RKO (cell line): ENCODE measurements at places on chromosomes 4 and X.

DNA sequence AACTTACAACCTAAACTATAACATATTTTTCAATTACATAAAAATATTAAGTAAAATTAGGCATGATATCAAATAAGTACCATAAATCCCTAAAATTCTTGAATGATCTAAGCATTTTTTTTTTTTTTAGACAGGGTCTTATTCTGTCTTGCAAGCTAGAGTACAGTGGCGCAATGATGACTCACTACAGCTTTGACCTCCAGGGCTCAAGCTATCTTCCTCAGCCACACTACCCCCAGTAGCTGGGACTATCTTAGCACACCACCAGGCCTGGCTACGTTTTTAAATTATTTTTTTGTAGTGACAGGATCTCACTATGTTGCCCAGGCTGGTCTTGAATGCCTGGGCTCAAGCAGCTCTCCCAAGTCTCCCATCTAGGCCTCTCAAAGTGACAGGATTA lies 1042.3 kb downstream of the FSTL5 start:
- no peak for DNase-seq

- DNase-seq: no peak
Observed at GRCh38 chr4:114636192-114636935, 37.8 kb downstream of the UGT8 start.

DNA sequence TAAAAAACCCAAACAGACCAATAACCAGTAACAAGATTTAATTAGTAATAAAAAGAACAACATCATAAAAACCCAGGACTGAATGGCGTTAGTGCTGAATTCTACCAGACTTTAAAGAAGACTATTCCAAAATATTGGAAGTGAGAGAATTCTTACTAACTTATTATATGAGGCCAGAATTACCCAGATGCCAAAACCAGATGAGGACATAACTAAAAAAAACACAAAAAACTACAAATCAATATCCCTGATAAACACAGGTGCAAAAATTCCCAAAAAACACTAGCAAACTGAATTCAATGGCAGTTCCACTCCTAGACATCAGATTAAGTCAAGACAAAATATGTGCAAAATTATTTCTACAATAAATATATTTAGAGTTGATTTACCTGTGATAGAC lies 400.1 kb upstream of the PABPC4L start:
- DNase-seq: no peak

- no peak for DNase-seq
Observed at GRCh38 chrX:126456136-126456535, 96.5 kb downstream of the DCAF12L1 start.

- no peak for DNase-seq
Observed at GRCh38 chrX:18956303-18957032, 27.4 kb downstream of the PHKA2 start.

DNA sequence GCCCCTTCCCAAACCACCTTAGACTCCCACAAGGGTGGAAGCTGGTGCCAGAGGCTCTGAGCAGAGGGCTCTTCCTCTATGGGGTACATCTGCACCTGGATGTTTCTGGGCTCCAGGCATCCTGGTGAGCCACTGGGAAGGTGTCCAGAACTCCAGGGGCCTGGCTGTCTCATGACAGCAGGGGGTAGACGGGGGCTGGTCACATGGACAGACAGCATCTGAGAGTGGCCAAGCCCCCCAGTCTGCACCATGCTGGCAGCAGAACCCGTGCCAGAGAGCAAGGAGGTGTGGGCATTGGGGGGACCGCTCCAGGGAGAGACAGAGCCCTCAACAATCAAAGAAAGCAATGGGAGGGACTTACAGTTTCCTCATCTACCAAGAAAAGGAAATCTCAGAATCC lies 39.5 kb downstream of the ZFYVE28 start:
- DNase-seq: no peak

- no peak for DNase-seq
Observed at GRCh38 chr4:101102114-101102742, 245.1 kb downstream of the PPP3CA start.

DNA sequence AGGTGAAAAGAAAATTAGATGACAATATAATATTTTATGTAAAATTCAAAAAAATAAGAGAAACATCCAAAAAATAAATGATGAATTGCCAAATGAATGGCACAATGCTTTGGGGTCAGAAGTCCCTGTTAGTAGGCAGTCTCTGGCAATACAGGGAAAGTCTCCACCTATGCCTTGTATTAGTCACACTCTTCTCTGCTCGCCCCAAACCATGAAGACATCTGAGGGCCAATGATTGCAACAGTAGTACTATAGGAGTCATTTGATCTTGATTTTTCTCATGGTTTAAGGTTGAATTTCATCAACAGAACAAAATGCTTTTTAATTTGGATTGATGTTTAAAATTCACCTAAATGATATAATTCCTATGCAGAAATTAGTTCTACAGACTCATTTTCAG lies 3.9 kb upstream of the PRSS12 start:
- no peak for DNase-seq

DNA sequence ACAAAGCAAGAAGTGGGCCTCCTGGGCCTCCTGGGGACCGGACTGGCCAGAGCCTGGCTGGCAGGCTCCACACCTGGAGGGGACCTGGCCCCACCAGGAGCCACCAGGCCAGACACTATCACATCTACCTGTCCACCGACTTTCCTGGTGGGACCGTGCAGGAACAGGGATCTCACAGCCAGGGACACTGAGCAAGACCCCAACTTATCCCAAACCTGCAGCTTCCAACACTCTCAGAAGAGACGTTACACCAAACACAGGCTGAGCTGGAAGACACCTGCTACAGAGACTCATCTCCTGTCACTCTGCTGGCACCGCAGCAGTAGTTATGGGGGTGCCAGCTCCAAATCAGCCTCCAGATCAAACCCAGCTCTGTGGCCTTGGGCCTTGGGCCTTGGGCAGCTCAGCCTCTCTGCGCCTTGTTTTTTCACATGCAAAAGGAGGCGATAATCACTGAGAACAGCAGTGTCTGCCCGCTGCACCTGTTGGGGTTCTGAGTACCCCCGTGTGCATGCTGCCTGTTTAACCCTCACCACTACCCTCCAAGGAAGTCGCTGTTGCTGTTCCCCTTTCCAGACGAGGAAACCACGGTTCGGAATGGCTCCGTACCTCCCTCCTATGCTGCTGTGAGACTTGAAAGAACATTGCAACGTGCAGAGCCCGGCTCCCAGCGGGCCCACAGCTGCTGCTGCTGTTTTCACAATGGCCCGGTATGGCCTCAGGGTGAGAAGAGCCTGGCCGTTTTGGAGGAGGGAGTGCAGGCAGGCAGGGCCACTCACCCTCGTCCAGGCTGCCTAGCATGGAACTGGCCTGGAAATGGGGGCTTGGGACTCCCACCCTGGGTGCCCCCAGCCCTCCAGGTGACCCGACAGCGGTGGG lies 69.6 kb downstream of the ADRA2C start:
- DNase-seq: no peak

GRCh38 chr4:1870328-1870577 lies 940 bp upstream of the NSD2 start:
- peak; percentile 82 for DNase-seq

DNA sequence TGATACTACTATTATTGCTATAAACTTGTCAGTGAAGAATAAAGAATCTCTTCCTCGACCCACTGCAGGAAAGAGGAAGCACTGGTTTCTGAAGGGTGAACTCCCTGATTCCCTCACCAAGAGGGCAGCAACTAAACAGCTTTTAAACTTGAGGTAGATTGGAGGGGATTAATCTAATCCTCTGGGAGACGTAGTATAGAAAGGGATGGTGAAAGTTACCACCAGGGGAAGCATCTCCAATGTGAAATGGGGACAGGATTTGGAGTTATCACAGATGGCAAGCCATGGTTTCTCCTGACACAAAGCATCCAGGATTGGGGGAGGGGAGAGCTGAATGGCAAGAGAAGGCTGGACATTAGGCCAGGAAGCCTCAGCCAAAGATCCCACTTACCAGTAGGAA lies 62.7 kb upstream of the PTPN13 start:
- no peak for DNase-seq
